ENCODE measurements at places on chromosomes 2 and 18. TPM values are rescaled to one million over a fixed set of nuclear protein-coding genes. Genes with fewer than 3 reads are reported as not detected.

Gene B3GNT7
- 5.2 TPM for polyA plus RNA-seq

Gene ZAP70
- polyA plus RNA-seq: 1.2 TPM

Gene FAM237A
- not detected for polyA plus RNA-seq

Gene ECEL1
- polyA plus RNA-seq: not detected

Gene DGUOK
- 156 TPM for polyA plus RNA-seq

Gene AKAIN1
- polyA plus RNA-seq: not detected

Gene POTEF
- polyA plus RNA-seq: not detected

Gene RAB6D
- 0.11 TPM for polyA plus RNA-seq

Gene CXCR1
- not detected for polyA plus RNA-seq

Gene CDK15
- polyA plus RNA-seq: not detected

Gene IL18R1
- polyA plus RNA-seq: 14.3 TPM

Gene CNRIP1
- not detected for polyA plus RNA-seq

Gene DDX18
- polyA plus RNA-seq: 77.7 TPM

Gene NETO1
- not detected for polyA plus RNA-seq

Gene GALM
- polyA plus RNA-seq: 4.0 TPM

Gene RAD51AP2
- polyA plus RNA-seq: not detected

Gene BCL11A
- polyA plus RNA-seq: 9.9 TPM

Gene FEV
- not detected for polyA plus RNA-seq

Gene VAMP5
- 25.3 TPM for polyA plus RNA-seq

Gene EFEMP1
- 0.37 TPM for polyA plus RNA-seq

Gene COLEC12
- 0.04 TPM for polyA plus RNA-seq

Gene SERPINB3
- not detected for polyA plus RNA-seq

Gene ANKRD53
- polyA plus RNA-seq: not detected

Gene TUBB8B
- not detected for polyA plus RNA-seq

Gene SFTPB
- polyA plus RNA-seq: not detected

Gene RAB27B
- not detected for polyA plus RNA-seq

Gene CFAP53
- polyA plus RNA-seq: 0.25 TPM

Measured in GM12878 (cell line).